ENCODE measurements at places on chromosomes 16 and 17.

DNA sequence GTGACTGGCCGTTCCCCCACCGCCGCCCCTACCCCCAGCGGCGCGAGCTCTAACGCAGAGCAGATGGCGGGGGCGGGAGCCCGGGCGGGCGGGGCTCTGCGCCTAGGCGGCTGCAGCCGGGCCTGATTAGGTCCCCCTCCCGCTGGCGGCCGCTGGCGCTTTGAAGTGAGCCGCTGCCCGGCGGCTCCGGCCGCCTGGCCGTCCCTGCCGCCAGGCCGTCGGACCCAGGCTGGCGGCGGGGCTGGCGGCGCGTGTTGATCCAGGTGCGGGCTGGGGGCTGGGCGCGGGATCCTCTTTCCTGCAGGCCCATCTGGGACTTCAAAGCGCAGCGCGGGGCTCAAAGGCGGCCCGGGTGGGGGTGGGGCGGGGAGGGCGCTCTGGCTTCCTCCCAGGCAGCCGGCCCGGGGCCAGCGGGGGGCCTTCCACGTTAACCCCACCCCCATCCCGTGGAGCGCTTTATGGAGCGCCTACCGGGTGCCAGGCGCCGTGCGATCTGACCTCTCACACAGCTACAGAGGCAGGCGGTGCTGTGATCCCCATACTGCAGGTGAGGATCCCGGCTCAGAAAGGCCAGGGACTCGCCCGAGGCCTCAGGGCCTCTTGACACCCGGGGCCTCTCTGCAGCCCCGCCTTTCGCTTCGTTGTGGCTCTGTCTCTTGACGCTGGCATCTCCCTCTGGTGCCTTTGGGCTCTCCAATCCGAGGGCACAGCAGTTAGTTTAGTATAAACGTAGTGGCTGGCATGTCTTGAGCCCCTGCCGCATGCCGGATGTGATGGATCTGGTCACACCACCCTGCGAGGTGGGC, 80.0 kb upstream of the NKD1 start:
- no peak for DNase-seq

DNA sequence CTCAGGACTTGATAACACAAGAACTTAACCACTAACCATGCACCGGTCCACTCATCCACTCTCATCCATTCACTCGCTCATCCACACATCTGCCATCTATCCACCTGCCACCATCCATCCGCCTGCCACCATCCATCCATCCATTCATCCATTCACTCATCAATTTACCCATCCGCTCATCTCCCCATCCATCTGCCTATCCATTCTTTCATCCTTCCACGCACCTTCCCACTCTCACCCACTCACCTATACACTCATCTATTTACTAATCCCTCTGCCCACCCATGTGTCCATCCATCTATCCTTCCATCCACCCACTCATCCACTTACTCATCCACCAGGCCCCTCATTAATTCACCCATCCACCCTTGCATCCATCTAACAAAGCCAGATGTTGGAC, 131.0 kb downstream of the MRM1 start:
- no peak for DNase-seq

GRCh38 chr16:1159325-1159972, 6.5 kb downstream of the CACNA1H start:
- DNase-seq: no peak

DNA sequence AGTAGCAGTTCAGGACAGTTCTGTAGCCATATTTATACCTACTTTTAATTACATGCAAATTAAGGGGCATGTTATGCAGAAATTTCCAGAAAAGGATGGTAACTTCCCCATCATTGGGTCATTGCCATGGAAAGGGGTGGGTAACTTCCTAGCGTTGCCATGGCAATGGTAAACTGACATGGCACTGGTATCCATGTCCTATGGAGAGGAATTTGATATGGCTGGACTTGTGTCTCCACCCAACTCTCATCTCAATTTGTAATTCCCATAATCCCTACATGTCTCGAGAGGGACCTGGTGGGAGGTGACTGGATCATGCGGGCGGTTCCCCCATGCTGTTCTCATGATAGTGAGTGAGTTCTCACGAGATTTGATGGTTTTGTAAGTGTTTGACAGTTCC, 35.6 kb upstream of the CACNG4 start:
- no peak for DNase-seq

- no peak for DNase-seq
These were observed 14.4 kb downstream of the KIF2B start for GRCh38 chr17:53837131-53837530.

GRCh38 chr16:27993587-27993986, 69.9 kb downstream of the GSG1L start:
- DNase-seq: no peak

GRCh38 chr16:58638148-58639036, 8.8 kb upstream of the CNOT1 start:
- DNase-seq: no peak

DNA sequence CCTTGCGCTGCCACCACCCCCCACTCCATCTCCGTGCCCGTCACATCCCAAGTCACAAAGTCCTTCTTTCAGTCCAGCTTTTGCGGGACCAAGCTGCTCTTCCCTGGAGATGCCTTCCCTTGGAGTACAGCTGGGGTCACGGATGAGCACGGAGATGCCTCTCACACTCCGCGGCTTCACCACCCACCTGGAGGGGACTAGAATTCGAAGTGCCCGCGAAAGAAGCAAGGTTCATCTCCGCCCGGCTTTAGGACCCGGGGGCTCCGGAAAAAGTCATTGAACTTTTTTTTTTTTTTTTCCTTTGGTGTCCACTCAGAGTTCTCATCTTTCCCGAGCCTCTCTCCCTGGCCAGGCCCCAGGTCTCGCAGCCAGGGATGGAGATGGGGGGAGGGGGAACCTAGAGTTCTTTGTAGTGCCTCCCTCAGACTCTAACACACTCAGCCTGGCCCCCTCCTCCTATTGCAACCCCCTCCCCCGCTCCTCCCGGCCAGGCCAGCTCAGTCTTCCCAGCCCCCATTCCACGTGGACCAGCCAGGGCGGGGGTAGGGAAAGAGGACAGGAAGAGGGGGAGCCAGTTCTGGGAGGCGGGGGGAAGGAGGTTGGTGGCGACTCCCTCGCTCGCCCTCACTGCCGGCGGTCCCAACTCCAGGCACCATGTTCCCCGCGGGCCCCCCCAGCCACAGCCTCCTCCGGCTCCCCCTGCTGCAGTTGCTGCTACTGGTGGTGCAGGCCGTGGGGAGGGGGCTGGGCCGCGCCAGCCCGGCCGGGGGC, at the start of gene FKBP10:
FKBP10 (plus strand) TSS at position 624 of the 771 bp plus-strand sequence; CDS start at position 655, 31 bp downstream.
- DNase-seq: peak; percentile 20

GRCh38 chr17:60748204-60748603, 70.6 kb downstream of the BCAS3 start:
- no peak for DNase-seq

DNA sequence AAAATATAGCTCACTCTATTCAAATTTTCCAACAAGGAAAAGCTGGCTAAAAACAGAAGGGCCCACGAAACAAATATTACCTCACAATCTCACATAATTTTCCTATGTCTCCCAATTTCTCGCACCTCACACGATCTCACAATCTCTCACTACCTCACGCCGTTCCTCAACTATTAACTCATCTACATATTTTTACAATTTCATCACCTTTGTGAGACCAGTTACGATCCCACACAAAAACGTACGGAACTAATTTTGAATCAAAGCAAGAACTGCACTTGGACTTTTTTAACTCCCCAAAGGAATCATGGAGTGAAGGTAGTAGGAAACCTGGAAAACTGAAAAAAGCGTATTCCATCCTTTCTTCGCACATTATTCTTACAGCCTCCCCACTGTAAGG, 1.1 kb downstream of the CBX1 start:
- no peak for DNase-seq

GRCh38 chr16:31695667-31696066, 168.0 kb downstream of the AHSP start:
- DNase-seq: no peak

DNA sequence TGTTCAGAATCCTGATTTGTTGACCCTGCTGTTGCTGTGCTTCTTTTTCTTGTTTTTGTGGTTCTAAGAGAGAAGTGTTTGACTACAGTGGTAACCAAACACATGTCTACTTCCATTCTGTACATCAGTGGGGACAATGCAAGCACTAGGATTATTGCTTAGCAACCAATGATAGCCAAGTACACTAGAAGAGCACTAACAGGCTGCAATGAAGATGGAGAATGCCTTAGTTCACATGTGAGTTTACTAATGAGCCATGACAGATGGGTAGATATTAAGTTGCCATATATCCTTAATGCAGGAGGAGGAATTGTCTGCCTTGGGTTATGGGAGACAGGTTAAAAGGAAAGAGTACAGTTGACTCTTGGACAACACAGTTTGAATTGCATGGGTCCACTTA, 8.3 kb downstream of the EFCAB5 start:
- DNase-seq: no peak

- DNase-seq: no peak
These were observed 17.8 kb downstream of the HNF1B start for GRCh38 chr17:37726891-37727675.

GRCh38 chr17:70207184-70207583, 37.9 kb downstream of the KCNJ2 start:
- no peak for DNase-seq

DNA sequence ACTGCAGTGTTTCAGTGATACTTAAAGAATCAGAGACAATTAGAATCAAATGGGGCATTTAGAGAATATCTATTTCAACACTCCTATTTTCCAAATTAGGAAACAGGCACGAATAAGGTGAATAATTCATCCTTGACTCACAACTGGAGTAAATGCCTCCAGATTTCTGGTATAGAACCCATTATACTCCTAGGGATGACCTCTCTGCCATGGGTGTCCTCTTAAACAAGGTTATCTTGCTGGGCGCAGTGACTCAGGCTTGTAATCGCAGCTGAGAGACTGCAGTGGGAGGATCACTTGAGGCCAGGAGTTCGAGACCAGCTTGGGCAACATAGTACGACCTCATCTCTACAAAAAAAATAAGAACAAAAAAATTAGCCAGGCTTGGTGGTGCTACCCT, 139.8 kb upstream of the ELAC2 start:
- DNase-seq: no peak

DNA sequence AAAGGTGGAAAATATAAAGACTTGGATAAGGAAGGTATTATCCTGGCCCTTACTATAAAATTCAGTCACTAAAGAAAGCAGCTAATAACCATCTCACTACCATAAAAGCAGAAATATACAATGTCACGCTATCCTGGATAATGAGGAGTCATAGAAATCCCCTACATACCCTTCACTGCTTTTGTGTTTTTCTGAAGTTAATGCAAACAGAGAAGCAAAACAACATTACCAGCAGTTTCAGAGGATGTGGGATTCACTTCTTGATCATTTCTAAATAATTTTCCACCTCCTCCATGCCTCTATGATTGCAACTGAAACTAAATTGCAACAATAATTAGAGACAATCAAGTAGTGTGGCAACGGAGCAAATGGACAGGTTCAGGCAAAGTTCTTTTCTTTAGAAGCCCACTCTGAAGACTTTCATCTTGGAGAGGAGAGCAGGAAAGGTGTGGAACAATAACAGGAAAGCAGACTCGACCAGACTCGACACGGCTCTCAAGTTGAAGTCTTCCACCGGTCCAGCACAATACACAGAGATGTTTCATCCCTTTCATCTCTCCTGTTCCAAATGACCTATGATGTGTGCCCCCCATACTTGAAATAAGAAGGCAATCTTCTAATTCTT, 10.2 kb downstream of the CYTH1 start:
- no peak for DNase-seq

DNA sequence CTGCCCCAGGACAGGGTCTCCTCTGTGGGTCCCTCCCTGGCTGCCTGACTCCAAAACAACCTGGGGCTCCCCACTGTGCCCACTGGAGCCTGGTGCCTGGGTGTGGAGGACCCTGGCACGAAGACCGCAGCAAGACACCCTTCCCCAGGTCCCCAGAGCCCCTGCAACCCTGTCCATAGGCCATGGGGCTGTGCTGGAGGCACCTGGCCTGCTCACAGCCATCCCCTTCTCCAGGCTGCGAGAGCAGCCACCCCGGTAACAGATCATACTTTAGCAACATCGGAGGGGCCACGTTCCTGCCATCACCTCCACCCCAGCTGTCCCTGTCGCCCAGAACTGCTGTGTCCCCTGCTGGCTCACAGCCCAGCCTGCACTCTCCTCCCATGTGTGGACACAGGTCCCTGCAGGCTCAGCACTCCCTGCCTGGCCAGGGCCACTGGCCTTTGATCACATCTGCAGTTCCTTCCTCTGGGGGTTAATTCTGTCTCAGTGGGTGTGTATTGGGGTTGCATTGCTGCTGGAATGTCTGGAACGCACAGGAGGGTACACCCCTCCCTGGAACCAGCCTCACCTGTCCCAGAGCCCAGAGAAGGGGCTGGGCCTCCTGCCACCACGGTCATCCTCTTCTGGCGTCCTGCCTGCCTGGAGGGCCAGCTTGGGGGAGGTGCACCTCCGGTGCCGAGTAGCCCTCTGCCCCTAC, 12.2 kb downstream of the PPL start:
- no peak for DNase-seq

DNA sequence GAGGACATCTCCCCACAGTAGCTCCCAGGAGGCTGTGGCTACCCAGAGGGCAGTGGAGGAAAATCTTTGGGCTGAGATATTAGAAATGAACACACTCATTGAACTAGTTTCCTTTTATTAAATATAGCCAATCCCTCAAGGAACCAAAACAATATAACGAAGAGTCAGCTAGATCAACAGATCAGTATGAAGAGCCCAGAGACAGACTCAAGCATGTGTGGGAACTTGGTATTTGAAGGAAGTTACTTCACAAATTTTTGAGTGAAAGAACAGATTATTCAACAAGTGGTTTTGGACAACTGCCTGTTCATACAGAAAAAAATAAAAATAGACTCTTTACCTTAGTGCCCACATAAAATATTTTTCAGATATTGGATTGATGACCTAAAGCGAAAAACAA, 183.6 kb upstream of the PMFBP1 start:
- no peak for DNase-seq

DNA sequence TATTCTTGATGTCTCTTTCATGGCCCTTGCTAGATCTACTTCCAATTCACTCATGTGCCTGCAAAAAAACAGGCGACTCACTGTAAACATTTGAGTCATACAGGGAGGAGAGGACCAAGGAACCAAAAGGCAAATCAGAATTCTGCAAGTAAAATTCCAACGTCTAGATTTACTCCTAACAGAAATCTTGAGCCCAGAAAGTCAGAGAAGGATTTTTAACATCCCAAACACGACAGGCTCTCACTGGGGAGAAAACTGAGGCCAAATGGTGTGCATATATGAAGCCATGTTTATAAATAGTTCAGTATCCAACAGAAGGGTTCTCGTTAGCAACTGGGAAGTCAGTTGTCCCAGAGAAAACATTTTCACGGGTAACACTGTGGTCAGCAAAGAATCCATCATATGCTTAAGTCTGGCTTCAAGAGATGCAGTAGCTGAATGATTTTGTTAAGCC, 40.1 kb downstream of the LITAF start:
- no peak for DNase-seq

- no peak for DNase-seq
These were observed 21.5 kb downstream of the HSD17B2 start for GRCh38 chr16:82056550-82056896.

DNA sequence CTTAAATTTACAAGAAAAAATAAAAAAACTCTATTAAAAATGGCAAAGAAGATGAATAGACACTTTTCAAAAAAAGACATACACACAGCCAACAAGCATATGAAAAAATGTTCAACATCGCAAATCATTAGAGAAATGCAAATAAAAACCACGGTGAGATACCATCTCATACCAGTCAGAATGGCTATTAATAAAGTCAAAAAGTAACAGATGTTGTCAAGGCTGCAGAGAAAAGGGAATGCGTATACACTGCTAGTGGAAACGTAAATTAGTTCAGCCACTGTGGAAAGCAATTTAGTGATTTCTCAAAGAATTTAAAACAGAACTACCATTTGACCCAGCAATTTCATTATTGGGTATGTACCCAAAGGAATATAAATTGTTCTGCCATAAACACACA, 31.4 kb downstream of the CAPNS2 start:
- DNase-seq: no peak
